ENCODE measurements at places on chromosomes 11 and 22. TPM values are rescaled to one million over a fixed set of nuclear protein-coding genes. Genes with fewer than 3 reads are reported as not detected.

GRCh38 chr11:34633990-34634693 lies 13.2 kb downstream of the EHF start:
- DNase-seq, result no peak

DNA sequence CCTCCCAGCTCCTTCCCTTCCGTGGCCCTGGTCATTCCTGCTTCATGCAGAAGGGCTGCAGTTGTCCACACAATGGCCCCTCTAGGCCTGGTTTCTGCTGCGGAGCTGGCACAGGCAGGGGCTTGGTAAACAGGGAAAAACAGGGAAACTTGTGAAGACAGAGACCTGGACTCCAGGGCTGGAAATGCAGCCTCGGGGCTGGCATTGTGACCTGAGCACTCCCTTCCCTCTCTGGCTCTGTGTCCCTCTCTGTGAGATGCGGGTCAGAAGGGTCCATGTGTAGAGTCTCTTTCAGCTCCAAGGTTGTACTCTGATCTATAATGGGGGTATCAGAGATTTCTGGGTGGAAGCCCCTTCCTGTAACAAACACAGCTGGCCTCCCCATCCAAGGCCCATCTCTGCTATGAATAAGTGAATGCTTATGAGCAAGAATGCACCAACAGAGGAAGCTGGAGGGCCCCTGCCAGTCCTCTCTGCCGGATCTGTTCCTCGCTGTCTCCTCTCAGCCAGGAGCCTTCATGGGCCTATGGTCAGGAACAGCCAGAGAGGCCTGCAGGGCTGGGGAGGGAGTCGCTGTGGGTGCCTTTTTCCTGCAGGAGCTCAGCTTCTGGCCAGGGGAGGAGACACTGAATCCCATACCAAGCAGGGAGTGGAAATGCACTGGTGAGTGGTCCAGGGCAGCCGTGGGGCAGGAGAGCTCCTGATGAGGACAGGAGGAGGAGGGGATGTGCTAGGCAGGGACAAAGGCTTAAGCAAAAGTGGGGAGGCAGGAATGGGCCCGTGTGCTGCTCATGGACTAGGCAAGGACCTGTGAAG lies 6.7 kb upstream of the DERL3 start:
- no peak for DNase-seq

DNA sequence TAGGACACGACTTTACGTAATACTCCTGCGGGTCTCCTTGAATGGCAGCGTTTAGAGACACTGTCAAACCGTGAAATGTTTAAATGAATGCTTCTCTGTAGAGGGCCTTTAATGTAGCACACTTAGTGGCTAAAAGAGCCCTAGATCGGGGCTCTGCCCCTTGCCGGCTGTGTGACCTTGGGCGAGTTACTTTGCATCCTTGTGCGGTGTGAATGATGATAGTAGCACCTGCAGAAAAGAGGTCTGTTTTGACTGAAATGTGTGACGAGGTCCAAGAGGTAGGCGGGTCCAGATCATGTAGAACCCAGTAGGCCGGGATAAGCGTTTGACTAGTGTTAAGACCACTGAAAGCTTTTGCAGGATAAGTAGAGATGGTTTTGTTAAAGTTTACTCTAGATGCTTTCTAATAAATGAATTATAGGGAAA lies 866 bp downstream of the MED17 start:
- no peak for DNase-seq

GRCh38 chr22:47160781-47161520 lies 398.5 kb downstream of the TBC1D22A start:
- DNase-seq, result no peak

CLCF1 gene
- 2.4 TPM for total RNA-seq
